ENCODE measurements at places on chromosomes 7 and 10.

DNA sequence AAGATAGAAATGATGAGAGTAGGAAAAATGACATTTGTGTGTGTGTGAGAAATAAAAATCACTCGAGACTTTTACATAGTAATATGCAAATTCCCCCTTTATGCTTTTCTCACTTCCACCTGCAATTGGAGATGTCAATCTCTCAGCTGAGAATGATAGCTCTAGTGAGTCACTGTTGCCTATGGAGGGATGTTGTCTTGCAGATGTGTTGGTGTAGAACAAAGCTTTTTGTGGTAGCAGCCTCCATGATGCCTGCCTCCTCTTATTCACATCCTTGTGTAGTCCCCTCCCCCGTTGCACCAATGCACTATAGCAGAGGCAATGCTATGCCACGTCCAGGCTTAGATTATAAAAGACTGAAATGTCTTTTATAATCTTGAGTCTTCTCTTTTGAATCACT is 33.8 kb downstream of the SPAG6 start:
- no peak for DNase-seq

GRCh38 chr7:25005658-25006057 is 25.7 kb upstream of the OSBPL3 start:
- no peak for DNase-seq

GRCh38 chr7:154882931-154883474 is 119.9 kb downstream of the PAXIP1 start:
- no peak for DNase-seq

DNA sequence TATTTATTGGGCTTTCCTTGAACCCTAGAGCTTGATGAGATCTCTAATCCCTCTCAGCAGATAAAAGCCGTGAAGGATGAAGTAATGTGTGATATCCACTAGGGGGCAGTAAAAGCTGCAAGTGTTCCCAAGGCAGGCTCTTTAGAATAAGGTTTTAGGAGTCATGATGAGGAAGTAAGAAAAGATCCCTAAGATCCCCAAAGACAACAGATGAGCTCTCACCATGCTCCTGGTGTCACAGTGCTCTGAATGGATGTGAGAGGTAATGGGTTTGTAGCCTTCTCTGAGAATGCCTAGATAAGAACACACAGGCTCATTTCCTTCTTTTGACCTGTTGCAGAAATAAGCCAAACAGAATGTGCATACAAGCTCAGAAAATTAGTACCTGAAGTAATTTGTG is 70.4 kb upstream of the ITPRID1 start:
- no peak for DNase-seq

DNA sequence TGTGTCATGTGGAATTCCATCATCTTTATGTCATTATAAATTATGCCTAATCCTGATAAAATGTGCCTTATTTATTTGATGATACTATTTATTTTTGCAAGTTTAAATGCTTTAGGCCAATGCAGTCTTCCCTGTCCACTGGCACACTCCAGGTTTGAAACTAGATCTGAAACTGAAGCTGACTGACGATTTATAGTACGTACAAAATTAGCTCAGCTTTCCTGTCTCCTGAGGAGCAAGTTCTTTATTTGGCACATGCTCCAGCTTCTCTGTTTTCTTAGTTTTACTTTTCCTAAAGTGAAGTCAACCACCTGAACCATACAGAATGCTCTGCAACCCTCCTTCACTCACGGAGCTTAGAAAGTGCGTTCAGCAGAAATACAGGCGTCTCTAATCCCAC is 164.1 kb downstream of the HECW1 start:
- DNase-seq = no peak

DNA sequence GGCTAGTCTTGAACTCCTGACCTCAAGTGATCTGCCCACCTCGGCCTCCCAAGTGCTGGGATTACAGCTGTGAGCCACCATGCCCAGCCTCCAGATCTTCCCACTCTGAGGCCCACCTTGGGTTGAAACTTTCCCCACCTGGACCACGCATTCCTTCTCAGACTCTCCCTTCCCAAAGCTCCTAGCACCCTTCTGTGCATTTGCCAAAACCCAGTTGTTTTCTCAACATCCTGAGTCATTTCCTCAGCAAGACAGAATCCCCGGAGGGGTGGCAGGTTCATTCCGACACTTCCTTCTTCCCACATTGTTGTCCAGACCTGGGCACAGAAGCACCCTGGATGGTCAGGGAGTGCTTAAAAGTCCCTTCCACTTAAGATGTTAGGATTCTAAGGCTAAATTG is 28.9 kb downstream of the BAG3 start:
- no peak for DNase-seq

- DNase-seq = no peak
Observed at GRCh38 chr10:106401967-106402366, 762.5 kb downstream of the SORCS1 start.

DNA sequence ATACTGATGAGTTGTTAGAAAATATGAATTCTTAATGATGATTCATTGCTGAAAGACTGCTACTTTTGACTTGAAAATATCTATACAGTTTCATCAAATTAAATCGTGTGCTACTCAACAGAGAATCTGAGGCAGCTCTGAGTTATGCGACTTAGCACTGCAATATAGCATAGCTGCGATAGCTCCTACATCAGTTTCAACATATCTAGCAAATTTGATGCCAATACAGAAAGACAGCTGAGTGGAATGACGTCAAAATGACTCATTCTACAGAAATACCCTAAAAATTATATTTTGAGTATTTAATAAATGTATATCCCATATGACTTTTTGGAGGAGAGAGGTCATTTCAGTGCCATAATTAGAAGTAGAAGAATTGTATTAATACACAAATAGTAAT is 1.1 kb upstream of the TARP start:
- no peak for DNase-seq

DNA sequence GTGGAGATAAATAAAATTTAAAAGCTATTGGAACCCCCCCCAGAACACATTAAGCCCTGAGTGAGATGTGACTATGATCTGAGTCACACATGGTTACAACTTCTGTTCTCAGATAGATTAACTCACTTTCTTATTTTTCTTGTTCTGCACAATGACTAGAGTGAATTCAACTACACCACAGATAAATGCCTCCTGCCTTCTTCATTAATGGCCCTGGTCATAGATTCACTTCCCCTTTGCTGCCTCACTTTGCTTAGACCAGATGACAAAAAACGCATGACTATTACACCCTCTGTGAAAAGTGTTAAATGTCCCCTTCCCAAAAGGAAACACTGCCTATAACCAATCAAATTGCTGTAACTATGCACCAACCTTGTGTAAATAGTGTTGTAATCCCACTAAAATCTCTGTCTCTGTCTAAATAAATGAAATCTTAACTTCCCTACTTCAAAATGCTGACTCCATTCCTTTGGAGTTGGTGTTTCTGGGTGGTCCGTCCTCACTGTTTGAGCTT is 49.4 kb downstream of the AKR1D1 start:
- DNase-seq = no peak
